ENCODE measurements at places on chromosomes 13 and 19.

DNA sequence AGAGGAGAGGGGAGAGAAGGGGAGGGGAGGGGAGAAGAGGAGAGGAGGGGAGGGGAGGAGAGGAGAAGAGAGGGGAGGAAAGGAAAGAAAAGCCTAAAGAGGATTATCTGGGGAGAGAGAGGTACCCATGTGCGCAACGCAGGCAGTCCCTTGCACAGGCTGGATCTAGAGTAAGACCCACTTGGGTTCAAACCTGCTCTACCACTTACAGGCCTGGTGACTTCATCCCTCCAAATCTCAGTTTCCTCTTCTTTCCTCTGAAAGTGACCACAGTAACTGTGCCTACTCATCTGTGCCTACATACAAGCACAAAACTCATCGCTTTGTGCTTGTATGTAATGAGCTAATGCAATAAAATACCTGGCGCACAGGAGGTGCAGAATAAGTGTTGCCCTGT lies 732 bp upstream of the MAP1S start:
- DNase-seq, result no peak

DNA sequence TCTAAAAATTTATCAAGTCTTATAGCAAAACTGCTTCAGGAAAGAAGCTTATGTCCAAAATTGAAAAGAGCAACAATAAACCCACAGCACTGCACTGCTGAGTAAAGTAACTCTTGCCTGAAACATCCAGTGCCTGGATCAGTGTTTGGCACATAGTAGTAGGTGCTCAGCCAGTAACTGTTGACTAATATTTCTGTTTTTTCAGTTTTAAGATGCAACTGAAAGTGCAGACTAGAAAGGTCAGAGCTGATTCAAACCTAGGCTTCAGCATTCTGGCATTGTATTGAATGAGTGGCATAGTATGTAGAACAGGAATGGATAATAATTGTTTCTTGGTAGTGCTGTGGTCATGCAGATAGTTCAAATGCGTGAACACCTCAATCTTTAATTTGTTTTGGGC lies 67.6 kb downstream of the UBL3 start:
- no peak for DNase-seq

DNA sequence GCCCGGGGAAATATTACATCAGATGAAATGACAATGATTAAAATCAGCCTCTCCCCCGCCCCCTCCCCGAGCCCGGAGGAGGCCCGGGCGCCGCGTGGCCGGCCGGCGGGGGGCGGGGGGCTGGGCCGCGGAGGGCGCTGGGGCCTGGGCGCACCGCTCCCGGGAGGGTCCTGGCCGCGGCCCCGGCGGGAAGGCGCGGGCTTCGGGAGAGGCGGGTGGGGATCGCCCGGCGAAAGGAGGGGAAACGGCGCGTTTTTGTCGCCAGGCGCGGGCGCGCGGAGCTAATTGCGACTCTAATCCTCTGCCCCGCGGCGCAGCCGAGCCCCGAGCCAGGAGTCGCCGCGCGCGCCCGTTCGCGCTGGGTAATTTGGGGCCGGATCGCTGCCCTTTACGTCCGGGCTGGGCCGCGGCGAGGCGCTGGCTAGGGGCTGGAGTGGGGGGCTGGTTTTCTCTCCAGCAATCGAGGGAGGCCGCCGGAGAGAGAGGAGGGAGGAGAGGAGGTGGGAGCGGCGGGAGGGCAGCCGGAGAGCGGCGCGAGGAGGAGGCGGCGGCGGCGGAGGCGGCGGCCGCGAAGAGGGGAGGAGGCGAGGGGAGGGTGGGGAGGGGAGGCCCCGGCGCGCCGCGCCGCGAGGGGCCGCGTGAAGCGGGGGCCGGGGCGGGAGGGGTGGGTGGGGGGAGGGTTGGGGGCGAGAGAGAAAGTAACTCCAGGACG lies at the start of gene KCTD15:
Gene KCTD15 (plus strand): TSS at position 707 of the 712 bp plus-strand sequence. CDS start 3,585 bp downstream, outside the sequence.
- peak; percentile 17 for DNase-seq

DNA sequence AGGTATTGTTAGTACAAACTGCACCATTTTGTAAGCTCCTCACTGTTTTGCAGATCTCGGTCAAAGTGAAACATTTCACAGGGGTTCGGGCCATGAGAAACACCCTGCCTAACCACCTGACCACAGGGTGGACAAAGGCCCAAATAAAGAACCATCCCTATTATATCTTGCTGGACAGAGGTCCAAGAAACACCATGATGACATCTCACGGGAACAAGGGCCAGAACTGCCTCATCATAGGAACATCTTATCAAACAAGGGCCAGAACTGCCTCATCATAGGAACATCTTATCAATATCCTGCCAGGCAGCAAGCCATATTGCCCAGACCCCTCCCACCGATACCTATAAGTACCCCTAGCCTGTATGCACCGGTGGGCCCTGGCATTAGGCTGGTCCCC lies 99.7 kb downstream of the PCDH9 start:
- no peak for DNase-seq

DNA sequence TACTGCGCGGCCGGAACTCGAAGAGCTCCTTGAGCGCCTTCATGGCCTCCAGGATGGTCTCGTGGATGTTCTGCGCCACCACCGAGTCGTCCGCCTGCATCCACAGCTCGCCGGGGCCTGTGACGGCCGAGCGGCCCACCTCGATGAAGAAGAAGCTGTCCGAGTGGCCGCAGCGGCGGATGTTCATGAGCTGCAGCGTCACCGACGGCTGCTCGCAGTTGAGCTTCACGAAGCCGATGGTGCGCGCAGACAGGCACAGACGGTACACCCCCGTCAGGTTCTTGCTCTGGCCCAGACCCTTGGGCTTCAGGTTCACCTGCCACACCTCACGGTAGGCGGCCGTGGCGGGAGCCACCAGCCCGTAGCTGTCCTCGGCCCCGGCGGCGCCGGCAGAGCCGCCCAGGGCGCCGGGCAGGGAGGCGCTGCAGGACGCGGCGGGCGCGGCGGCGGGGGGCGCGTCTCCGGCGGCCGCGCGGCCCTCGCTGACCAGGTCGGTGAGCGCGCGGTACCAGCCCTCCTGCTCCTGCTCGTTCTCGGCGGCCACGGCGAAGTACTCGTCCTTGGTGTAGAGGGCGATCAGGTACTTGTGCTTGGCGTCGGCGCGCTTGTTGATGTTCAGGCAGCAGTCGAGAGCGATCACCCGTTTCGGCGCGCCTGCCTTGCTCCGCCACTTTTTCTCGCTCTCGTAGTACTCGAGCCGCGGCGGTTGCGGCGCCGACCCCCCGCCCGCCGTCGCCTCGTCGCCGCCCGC lies 1.1 kb downstream of the IRS2 start:
- DNase-seq, result peak; percentile 53

DNA sequence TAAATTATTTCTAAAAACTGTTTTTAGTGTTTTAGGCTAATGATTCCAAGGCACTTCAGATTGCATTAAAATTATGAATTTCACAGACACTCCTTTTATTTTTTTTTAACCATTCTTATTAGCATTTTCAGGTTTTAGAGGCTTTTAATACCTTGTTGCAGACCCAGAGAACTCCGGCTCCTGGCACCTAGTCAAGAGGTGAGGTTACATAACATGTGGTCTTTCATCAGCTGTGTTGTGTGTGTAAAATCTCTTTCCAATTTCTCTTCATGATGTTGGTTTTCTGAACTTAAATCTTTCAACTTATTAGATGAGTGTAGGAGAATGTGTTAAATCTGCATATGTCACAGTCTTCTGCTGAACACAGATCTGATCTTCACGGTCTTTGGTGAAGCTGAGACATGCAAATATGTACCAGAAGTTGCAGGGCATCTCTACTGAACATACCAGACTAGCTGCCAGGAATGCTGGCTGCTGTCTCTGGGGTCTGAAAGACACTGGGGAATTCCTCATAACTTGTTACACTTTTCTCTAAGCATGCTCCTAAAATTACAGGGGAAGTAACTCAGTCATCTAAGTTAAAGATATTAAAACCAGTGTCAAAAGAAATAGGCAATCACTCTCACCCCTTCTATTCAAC lies 1165.3 kb downstream of the EFNB2 start:
- DNase-seq, result no peak

GRCh38 chr19:4350726-4351125 lies 7.4 kb downstream of the MPND start:
- no peak for DNase-seq

DNA sequence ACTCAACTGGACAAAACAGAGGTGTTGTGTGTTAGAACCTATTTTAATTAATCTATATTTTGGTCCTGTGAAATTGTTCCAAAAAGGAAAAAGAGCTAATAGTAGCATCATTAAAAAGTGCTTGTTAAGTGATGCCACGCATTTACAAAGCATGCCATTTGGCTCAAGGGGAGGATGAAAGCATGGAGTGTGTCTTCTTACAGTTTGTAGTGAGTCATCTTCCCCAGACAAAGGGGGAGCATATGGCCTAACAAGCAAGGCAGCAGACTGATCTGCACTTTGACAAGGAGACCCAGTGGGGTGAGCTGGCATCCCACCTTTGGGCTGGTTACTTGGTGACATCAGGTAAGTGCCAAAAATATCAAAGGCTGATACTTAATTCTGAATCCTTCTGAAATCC lies 297.0 kb downstream of the FGF9 start:
- DNase-seq, result no peak

DNA sequence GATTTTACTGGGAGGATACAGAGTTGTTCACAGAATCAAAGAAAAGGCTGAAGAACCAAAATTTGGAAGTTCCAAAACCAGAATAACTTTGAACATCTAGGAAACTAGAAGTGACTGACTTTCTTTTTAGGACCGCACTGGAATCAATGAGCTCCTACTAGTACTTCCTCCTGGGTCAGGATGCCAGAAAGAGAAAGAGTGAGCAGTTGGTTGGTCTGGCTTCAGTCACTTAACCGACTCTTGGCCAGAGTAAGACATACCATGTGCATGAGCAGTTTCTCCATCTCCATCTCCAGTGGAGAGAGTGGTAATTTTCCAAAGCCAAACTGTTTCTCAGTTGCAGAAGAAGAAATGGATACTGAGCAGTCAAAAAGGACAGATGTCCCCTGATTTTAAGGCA lies 27.1 kb upstream of the MTUS2 start:
- no peak for DNase-seq

All from stimulated activated CD4-positive, alpha-beta T cell treated with anti-CD3 and anti-CD28 coated beads, Interleukin-1b, Interleukin-23, amount 100 ng/mL, for 48 hours (primary cell).